Mammary epithelial cell (primary cell): ENCODE measurements at places on chromosomes 11 and 22.

DNA sequence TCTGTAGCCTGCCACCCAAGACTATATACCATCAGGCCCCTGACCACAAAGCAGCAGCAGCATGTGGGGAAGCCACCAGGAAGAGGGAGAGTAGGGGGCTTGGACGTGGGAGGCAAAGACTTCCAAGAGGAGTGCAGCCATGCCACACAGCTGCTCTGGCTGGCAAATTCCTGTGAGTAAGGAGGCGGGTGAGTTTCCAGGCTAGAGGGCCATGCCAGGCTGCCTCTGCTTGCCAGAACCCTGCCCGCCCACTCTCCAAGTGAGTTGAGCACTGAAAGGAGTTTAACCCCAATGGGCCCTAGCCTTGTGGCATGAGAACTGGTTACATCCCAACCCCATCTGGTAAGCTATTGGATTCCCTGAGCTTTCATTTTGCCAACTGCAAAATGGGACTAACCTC, 4.7 kb upstream of the DGAT2 start:
- no peak for DNase-seq

DNA sequence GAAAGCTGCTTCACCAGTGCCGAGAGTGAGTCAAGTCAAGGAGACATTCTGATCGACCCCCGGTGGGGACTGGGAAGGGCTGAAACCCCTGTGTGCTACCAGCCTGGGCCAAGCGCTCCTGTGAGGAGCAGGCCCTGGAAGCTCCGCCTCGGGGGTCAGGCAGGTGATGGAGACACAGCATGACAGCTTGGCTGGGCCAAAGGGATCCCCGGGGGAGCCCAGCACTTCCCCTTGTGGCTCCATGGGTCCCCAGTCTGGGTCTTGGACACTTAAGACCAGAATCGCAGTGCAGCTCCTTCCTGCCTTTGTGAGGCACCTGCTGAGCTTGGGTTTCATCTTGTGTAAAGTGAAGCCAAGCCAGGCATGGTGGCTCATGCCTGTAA, 89.2 kb downstream of the MORC2 start:
- no peak for DNase-seq

DNA sequence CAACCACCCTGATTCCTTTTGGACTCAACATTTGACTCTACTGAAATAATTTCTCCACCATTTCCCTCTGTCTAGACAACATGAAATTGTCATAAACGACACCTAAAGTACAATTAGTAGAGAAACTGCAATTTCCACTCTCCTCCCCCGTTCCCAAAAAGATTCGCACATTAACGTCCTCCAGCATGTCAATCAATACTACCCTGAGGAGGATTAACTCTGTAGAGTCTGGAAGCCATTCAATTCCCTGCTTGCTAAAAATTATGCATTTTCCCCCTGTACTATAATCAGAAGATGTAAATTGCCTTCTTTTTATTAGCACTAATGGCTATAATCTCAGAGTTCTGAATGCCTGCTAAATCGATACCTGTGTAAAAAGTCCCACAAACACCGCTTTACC, 70.5 kb downstream of the AMBRA1 start:
- no peak for DNase-seq

GRCh38 chr11:27485930-27486773, 13.6 kb upstream of the LGR4 start:
- peak; percentile 42 for DNase-seq

- no peak for DNase-seq
Observed at GRCh38 chr11:11370255-11370961, 17.4 kb upstream of the CSNK2A3 start.

DNA sequence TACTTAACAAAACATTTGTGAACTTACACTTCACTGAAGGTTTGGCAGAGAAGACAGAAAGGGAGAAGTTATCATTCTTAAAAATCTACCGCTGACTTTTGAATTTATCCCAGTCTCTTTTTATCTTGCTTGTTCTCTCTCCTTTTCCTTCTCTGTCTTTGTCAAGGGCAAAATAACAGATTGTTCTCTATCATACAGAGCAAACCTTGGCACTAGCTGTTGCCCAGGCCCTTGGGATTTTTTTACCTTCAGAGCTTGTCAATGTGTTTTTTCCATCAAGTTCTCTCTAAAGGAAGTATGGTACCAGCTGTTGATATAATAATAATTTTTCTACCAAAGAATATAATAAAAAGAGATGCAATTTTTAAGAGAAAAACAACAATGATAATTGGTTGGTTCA, 67.2 kb downstream of the PPME1 start:
- no peak for DNase-seq

DNA sequence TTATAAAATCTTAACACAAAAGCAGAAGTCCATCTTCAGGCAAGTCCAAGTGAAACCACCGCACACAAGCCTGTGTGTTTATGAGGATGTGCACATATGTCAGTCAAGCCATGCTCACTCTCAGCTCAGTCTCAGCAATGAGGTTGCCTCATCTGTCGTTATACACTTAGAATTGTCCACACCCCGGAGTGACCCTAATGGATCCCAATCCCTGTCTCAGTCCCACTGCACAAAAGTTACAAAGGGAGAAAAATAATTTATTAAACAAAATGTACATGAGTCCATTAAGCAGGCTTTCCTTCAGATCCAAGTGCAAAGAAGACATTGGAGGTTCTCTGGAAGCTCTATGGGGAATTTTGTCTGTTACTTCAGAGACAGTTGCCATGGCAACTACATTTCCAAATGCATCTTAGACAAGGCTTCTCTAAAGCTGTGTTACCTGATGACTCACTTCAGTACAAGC, 24.4 kb downstream of the OR8B12 start:
- peak; percentile 5 for DNase-seq

DNA sequence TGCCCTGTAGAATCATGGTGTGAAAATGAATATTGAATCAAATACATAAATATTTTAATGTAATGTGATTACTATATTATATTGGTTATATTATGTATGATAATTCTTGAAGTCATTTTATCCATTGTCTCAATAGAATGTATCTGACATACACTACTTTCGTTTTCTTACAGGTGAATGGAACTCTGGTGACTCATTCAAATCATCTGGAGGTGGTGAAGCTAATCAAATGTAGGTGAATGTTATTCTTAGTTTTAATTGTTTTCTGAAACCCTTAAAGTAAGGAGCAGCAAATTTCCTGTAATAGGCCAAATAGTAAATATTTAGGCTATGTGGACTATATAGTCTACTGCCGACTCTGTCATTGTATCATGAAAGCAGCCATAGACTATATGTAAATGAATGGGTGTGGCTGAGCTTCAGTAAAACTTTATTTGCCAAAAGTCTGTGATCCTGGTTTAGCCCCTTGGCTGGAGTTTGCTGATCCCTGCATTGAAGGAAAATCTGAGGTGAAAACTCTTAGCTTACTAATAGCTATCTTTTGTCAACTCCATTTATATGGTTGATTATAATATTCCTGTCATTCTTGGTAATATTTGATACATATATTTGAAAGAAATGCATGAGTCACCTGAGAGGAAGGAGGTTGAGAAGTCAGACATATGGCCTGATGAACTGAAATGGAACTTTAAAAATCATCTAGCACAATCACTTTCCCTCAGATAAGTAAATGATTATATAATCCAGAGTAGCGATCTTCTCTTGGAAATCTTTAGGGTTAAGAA, 87.2 kb upstream of the GRIK4 start:
- DNase-seq, result peak; percentile 26

- DNase-seq, result no peak
Observed at GRCh38 chr11:44973632-44974401, 23.1 kb upstream of the TP53I11 start.

DNA sequence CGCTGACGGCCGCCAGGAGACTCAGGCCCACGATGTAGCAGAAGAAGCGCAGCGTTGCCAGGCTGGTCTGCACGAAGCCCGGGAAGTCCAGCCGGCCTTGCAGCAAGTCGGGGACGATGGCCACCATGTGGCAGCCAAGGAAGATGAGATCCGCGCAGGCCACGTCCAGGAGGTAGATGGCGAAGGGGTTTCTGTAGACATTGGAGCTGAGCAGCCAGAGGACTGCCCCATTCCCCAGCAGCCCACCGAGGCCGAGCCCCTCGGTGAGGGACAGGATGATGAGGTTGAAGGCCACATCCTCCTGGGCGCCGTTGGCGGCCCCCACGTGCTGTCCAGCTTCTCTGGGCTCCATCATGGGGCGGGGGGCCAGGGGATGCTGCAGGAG, 3.8 kb downstream of the MRGPRE start:
- no peak for DNase-seq

- peak; percentile 75 for DNase-seq
Observed at GRCh38 chr22:33803371-33804282, 116.6 kb downstream of the LARGE1 start.

DNA sequence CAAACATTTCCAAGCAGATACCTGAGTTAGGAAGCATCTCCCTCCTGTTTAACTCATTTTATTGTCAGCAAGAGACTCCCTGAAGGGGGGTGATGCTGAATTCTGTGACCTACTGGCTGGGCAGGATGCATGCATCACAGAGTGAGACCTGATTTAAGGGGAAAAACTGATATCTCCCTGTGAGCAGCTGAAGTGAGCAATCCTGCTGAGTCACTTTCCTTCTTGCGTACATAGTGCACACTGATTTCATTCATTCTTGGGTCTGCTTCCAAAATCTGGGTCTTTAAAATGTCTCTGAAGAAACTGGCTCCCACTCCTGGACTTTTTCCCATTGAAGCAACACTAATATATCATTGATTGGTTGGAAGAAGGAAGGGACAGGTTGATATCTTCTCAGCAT, 23.3 kb downstream of the P4HA3 start:
- DNase-seq, result peak; percentile 93

DNA sequence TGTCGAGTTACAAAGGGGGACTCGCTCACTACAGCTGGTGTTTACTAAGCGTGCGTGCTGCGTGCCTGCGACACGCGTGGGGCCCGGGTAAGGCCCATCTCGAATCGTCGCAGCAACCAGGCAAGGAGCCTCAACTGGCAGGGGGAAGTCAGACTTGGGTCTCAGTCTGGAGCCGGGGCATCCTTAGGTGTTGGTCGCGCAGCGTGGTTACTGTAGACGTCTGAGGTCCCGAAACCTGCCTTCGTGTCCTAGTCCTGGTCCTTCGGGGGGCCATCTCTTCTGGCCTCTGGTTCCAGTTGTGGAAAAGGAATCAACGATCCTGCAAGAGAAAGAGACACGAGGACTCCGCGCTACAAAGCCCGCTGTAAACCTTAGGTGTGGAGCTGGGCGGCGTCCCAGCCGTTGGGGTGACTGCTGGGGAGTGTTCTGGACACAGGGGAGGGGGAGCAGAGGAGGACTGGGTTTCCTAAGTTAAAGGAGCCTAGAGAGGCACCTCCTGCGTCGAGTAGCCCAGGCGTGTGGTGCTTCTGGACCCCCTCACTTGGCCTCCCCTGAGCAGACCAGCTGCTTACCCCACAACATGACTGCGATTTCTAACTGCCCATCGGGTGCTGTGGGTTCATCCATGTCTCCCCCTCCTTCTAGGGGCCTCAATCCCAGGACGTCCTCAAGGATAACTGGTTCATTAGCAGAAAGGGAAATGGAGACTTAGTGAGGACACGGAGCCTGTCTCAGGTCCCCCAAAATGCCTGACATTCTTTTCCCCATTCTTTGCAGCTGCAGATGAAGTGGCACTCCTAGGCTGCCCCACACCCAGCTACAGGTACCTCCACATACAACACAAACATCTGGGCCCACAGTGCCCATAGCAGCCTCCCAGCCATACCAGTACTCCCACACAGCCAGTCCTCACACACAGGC, 4.9 kb upstream of the WNT11 start:
- no peak for DNase-seq

DNA sequence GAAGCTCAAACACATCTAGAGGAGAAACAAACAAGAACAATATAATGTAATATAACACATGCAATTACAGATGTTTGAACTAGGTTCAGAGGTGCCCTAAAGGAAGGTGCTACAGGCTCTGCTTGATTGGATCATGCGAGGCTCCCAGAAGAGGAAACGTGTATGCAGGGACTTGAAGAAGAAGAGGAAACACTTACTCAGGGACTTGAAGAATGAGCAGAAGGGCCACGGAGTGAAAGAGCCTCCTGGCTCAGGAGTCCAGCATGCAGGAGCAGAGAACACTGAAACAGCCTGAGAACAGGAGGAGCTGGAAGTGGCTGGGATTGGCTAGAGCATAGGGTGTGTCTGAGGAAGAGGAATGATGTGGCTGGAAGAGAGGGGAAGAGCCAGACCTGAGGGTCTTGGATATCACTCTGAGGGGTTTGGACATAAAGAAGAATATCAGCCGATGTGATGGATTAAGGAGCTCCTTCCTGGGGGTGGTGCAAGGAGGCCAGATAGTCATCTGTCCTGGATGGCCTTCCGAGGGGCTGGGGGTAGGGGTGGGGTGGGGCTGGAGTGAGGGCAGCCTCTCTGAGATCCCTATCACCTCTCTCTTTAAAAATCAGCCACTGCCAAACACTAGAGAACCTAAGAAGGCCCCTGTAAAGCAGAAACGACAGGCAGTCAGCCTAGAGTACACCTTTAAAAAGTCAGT, 16.8 kb downstream of the FZD4 start:
- no peak for DNase-seq

GRCh38 chr11:117979481-117980211, 6.5 kb upstream of the IL10RA start:
- no peak for DNase-seq

DNA sequence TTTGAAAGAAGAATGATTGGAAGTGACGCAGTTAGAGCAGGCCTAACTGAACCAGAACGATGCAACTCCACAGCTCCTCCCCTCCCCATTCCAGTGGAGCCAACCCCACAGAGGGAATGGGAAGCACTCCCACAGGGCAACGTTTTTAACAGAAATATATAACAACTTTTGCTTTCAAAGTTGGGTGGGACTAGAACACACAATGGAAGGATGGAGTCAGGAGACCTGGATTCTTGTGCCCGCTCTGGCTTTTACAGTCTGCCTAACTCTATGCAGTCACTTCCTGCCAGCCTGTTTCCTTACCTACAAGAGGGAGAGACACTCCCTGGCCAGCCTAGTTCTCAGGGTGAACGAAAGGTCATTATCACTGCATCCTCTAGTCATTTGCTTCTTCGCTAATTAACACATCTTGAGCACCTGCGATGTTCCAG, 75.5 kb downstream of the PACSIN2 start:
- DNase-seq, result no peak
